ENCODE measurements at places on chromosomes 1 and 21.

DNA sequence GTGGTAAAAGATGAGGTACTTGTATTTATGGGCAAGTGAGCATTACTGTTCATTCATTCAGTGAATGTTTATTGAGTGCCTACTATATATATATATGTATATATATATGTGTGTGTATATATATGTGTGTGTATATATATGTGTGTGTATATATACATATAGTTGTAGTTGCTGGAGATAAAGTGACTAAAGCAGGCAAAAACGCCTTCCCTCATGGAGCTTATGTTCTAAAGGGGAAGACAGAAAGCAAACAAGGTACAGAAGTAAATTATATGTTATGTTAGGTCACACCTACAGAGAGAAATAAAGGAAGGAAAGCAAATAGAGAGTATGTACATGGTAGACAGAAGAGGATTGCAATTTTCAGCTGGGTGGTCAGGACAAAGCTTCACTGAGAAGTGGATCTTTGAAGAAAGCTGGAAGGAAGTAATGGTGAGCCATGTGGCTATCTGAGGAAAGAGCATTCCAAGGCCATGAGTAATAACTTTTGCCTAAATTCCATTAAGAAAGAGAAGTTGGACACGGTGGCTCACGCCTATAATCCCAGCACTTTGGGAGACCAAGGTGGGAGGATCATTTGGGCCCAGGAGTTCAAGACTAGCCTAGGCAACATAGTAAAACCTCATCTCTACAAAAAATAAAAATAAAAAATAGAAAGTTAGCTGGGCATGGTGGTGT lies 33.5 kb upstream of the KLF17 start:
- DNase-seq = peak; percentile 16

DNA sequence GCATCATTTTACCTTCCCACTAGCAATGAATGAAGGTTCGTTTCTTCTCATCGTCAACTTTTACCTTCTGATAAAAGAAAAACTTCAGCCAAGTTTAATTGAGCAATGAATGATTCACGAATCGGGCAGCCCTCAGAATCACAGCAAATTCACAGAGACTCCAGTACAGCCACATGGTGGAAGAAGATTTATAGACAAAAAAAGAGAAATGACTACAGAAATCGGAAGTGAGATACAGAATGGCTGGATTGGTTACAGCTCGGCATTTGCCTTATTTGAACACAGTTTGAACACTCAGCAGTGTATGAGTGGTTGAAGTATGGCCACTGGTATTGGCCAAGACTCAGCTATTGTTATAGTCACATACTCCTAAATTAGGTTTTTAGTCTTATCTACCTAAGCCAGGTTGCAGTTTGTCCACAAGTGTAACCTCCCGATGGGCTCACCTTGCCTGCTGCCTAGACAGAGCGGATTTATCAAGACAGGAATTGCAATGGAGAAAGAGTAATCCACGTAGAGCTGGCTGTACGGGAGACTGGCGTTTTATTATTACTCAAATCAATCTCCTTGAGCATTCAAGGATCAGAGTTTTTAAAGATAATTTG lies 15.3 kb downstream of the AK4 start:
- DNase-seq = no peak

DNA sequence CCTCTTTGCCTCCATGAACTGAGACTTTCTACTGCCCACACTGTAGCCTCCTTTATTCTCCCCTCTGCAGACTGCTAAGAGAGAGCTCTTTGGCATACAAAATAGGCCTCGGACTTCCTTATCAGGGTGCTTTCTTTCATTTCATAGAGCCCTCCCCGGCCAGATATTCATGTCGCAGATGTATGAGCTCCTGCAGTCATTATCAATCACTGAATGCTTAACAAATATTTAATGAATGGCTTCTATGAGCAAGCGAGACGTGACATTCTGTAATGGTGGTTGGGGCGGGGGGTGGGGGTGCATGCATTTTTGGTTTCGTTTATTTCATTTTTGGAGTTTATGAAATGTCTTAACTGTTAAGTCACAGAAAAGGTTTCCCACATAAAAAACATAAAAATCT lies 344.8 kb upstream of the KAZN start:
- DNase-seq = no peak

- no peak for DNase-seq
Observed at GRCh38 chr21:34298534-34299167, 65.2 kb upstream of the KCNE2 start.

DNA sequence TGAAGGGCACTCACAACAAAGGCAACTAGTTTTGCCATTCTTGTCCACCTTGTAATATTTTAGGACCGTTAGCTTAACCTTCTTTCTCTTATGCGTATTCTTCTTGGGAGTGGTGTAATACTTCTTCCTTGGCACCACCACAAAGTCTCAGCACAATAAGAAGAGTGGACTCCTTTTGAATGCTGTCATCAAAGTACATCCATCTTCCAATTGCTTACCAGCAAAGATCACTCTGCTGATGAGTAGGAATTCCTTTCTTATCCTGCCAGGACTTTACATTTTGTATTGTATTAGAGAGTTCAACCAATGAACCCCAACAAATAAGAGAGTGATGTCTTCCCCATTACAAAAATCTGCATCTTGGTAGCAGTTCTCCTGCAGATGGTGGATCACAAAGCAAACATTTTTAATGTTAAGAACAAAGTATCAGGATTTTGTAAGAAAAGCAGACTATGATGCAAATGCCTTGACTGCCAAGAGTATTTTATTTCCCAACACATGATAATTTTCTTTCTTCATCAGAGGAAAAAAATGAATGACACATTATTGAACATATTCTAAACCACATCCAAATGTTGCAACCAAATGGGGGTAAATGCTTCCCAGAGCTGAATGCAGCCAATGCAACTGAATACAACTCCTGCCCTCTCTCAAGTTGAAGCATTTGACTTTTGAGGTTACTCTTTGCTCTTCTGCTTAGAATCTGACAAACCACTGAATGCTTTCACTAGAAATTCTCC lies 5.1 kb upstream of the ARNT start:
- no peak for DNase-seq

All from HCT116 (cell line).